Activated T-helper 9 cell treated with anti-CD3 and anti-CD28 coated beads, Interleukin-2, amount 50 U/mL, for 16 hours (primary cell): ENCODE measurements at places on chromosomes 5 and 9.

- DNase-seq: no peak
Measured at GRCh38 chr5:2748861-2749513, 2.5 kb downstream of the IRX2 start.

DNA sequence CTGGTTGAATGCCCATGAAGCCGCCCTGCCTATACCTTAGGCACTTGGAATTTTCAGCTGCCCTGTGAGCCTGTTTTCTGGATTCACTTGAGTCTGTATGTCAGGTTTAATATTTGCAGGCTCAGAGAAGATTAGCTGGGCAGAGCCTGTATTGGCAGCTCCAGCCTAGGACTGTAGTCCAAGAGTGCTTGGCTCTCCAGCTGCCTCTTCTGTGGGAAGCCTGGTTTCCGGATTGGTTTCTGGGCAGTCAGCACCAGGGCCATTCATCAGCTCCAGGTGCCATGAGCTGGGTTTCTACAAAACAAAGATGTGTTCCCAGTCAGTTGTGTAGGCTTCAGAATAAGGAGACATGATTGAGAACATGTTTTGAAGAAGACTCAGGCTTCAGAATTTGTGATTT, 90.1 kb downstream of the ARHGAP26 start:
- DNase-seq: no peak

- DNase-seq: no peak
Measured at GRCh38 chr9:4855841-4856240, 63.1 kb downstream of the RCL1 start.

DNA sequence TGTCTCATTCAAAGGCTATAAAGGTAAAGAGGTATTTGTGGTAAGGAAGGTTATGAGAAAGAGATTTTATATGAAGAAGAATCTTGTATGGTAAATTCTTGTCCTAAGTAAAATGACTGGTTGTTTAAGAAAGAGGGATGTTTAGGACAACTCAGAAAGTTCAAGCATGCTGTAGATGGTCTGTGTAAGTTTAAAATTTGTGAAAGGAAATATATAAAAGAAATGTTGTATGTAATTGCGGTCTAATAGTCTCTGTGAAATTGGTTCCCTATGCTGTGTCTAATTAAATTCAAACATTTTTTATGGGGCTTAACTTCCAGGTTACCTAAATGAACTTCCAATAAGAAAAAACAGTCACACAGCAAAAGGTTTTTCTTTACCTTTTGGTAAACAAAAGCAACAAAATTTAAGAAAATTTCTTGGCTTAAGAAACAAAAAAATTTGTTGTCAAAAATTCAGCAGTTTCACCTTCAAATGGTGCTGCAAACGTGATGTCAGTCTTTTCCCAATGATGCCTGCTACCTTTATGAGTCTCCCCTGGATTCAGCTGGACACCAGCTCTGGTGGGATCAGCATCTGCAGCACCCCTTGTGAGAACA, 83.0 kb upstream of the FCN1 start:
- no peak for DNase-seq

GRCh38 chr9:120532475-120532874, 47.5 kb downstream of the CDK5RAP2 start:
- no peak for DNase-seq

DNA sequence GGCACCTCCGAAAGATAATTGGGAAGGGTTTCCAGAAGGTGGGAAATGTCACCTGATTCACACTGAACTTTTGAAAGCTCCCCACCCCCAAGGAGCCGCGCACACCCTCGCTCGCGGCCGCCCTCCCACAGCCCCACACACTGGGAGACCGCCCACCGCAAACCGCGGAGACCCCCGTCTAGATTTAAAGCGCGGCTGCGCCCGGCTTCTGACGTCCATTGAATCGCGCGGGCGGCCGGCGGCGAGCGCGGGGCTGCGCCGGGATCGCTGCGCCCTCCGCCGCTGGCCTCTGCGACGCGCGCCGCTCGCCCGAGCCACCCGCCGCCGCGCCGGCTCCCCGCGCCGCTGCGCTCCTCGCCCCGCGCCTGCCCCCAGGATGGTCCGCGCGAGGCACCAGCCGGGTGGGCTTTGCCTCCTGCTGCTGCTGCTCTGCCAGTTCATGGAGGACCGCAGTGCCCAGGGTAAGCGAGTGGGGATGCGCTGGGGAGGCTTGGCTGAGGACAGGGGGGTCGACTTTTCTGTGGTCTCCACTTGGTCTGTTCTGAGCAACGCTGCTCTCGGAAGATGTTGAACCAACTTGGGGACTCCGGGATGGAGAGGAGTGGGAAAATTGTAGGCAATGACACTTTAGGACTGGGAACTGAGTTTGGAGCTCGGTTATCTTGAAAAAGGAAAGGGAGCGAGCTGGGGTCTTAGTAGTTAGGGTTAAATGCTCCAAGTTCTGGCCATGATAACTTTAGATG, at the start of gene FST:
Gene FST (plus strand): TSS at position 214 of the 743 bp plus-strand sequence. CDS start 163 bp downstream, at position 377.
- DNase-seq: no peak

- no peak for DNase-seq
Measured at GRCh38 chr5:81246697-81247096, 13.6 kb downstream of the CKMT2 start.
